Amniotic epithelial cell (primary cell): ENCODE measurements at places on chromosomes 1 and 21.

DNA sequence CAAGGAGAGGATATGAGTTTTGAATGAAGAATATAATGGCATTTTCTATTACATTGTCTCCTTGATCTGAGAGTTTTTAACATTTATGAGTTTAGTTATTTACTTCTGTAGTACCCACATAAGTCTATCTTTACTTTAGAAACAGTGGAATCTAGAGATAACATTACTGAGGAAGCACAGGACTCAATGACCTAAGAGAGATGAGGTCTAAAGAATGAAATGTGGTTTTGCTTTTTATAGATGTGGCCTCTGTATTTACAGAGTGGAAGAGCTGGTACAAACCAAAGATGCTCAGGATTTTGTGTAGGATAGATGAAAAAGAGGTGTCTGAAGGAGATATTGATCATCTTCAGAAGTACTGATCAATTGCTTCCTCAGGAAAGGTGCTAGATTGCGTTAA is 177.3 kb downstream of the KCTD3 start:
- DNase-seq, result peak; percentile 21

- DNase-seq, result no peak
These were observed 61.7 kb downstream of the KCNN3 start for GRCh38 chr1:154808261-154808908.

GRCh38 chr1:147648933-147649332 is 21.4 kb downstream of the ACP6 start:
- DNase-seq, result no peak

GRCh38 chr1:170461291-170461747 is 70.6 kb upstream of the GORAB start:
- DNase-seq, result peak; percentile 33
